Stimulated activated CD4-positive, alpha-beta T cell treated with anti-CD3 and anti-CD28 coated beads, Interleukin-1b, Interleukin-23, amount 100 ng/mL, for 1 hour (primary cell): ENCODE measurements at places on chromosomes 11 and 22.

DNA sequence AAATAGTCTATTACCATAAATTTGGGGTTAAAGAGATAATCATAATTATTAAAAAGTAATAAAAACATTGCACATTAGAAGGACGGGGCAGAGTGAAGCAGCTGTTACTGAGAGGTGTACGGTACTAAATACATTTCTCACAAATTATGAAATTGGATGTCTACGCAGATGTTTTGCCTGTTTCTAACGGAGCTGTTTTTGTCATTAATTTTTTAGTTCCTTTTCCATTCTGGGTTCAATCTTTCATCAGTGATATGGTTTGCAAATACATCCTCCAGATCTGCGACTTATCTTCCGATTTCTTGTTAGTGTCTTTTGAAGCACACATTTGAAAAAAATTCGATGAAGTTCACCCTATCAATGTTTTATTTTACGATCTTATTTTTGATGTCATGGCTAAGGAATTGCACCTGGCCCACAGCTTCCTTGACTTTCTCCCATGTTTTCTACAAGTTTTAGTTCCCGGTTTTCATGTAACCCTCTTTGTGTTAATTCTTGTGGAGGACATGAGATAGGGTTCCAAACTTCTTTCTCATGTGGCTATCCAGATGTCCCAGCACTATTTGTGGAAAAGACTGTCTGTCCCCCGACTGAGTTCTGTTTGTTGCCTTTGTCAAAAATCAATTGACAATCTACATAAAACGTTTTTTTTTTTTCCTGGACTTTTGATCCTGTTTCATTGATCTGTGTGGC is 21.3 kb upstream of the KRTAP5-6 start:
- DNase-seq, result no peak

- no peak for DNase-seq
Measured at GRCh38 chr11:134537296-134537695, 125.3 kb upstream of the B3GAT1 start.

DNA sequence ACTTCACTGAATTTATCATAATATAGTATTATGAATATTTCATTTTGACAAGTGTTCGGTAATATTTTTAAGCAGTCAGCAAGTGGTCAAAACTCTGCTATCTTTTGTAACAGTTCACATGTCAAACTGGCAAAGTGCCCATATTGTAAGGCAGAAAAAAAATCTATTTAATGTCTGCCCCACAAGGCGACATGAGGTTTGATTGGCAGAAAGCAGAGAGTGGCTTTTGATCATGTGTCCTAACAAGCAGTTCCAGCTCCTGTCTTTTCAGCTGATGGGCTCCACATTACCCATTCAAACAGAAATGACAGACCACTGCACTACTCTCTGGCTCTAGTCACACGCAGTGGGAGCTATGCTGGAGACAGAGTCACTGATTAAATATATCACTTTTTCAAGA is 59.0 kb downstream of the SOX6 start:
- DNase-seq, result no peak

- DNase-seq, result no peak
Measured at GRCh38 chr11:75273411-75274391, 33.1 kb downstream of the TPBGL start.

DNA sequence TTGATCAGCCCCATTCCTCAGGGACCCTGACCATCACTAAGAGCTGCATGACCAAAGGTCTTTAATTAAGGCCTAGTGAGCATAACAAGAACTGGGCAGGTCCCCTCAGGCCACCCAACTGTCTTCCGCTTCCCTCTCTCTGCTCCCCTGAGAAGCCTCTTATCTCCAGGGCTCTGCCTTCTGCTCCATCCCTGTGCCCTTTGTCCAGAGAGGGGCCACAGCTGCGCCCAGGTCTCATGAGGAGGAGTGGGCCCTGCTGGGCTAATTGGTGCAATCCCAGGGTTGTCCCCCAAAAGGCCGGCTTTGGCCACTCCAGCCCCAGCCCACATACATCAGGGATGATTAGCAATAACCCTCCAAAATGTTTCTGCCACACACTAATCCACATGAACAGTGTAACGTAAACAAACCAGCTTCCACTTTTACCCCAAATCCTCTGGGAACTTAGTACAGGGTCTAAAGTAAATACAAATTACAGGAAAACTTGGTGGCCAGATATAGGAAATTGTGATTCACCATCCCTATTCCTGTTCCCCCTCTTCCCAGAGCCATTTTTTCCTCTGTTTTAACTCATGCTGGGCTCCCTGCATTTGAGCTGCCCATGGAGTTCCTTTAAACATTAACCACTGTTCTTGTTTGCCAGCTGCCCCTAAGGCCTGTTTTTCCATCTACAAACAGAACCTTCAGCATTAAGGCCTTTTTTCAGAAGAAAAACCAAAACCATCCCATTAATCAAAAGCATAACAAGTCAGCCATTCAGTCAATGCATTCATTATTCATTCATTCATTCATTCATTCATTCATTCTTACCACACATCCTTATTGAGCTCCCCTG is 34.6 kb upstream of the CAVIN3 start:
- no peak for DNase-seq

DNA sequence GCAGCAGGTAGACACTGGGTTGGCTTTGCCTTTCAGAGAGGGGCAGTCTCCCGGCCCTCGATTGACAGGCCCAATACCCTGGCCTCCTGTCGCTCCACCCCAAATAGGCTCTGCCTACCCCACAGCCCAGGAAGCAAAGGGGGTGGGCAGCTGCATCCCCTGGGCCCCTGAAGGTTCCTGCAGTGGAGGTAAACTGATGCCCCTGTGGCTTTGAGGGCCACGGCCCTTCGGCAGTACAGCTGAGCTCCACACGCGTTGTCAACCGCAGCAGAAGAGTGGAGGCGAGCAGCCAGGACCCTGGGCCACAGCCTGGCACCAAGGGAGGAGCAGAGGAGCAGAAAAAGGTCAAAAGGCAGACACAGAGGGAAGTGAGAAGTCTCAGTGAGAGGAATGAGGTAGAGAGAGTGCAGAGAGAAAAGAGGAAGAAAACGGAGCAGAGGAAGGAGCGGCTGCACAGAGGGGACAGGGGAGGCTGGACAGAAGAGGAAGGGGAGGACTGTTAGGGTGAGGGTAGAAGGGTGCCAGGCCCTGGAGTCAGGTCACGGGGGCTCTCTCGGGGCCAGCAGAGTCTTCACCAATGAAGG is 64.0 kb downstream of the SLC22A12 start:
- DNase-seq, result no peak

DNA sequence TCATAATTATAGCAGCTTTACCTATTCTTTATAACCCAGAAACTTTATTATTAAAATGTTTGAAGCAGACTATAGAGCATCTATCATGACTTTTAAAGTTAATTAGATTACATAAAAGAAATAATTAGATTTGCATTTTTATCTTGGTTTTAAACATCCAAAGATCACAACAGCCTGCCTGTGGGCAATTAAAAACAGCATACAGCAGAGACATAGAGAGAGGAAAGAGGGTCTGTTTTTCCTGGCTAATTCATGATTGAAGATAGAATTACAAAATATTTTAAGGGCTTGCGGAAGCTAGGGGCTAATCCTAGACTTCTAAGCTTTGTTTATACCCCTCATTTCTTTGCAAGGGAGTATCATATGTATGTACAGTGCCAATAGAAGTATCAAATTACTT is 178.1 kb downstream of the SOX6 start:
- no peak for DNase-seq

DNA sequence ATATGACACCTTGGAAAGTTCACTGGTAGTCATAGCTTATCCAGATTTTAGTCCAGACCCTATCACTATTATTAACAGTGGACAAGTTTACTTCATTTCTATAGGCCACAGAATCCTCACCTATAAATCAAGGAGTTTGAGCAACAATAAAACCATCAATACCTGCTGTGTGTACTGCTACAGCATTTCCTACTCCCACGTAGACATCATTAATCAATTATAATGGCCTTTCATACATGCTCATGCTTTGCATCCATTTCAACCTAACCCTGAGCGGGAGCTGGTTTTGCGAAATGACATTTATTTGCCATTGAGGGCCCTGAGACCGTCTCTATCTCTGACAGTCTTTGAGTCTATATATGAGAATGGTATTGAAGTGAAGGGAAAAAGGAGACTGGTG is 312.3 kb downstream of the FAT3 start:
- no peak for DNase-seq

- no peak for DNase-seq
Measured at GRCh38 chr22:50206599-50206998, 5.8 kb downstream of the SELENOO start.

DNA sequence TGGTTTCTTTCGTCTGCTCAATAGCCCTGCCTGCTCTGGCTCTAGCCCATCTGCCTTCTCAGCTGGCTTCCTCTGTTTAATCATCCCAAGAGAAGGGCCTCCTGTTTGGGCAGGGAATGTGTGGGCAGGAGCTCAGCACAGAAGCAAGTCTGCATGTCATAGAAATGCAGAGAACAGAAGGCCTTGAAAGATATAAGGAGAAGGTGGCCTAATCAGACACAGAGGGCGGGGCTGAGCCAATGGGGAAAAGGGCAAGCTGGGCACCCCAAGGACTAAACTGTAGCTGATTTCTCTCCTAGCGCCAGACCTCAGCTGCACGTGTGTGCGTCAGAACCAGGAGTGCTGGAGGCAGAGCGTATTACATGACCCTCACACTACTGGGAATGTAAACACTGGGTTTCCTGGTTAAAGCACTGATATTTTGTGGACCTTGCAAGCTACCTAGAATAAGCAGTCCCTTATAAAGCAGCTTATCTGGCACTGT is 7.6 kb upstream of the CCKBR start:
- DNase-seq, result no peak

GRCh38 chr11:115695677-115696364 is 191.6 kb upstream of the CADM1 start:
- no peak for DNase-seq

DNA sequence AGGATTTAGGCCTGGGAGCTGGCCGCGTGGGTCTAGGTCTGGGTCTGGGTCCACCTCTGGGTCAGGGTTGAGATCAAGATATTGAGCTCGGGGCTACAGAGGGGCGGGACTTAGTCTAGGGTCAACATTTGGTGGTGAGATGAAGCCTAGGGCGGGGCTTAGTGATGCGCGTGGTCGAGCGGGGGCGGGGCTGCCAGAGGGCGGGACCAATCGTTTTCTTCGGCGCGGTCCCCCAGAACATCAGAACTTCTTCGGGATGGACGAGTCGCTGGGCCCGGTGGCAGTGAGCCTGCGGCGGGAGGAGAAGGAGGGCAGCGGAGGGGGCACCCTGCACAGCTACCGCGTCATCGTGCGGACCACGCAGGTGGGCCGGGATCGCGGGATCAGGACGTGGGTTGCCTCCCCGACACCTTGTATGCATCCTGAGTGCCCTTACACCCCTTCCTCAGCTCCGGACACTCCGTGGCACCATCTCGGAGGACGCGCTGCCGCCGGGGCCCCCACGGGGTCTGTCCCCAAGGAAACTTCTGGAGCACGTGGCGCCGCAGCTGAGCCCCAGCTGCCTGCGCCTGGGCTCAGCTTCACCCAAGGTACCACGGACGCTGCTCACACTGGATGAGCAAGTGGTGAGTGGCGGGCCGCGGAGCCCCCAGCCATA is 4.2 kb downstream of the SIPA1 start:
- DNase-seq, result no peak

DNA sequence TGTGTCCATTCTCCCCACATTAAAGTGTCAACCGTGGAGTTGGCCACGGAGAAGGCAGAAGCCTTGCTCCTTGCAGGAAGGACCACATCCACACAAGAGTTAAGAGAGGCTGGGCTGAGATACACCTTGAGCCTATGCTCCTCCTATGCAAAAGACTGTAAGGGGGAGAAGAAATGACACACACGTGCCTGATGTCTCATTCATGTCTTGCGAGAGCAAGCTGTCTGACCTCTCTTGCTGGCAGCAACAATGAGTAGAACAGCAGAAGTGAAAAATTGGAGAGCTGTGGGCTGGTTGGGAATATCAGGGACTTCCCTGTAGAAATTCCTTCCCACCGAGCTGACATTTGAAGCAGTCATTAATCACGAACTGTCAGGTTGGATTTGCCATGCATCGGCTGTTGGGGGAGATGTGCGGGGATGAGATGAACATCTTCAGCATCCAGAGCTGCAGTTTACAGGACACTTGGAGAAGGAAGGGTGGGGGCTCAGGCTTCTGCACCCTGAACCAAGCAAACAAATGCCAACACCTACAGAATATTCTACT is 139.3 kb downstream of the MYO18B start:
- no peak for DNase-seq

DNA sequence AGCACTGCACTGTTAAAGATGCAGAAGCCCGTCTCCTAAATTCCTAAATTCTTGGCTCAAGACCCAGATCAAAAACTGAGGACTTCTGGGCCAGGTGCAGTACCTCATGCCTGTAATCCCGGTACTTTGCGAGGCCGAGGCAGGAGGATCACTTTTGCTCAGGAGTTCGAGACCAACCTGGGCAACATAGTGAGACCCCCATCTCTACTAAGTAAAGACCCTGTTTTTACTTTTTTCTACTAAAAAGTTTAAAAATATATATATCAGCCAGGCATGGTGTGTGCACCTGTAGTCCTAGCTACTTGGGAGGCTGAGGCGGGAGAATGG is 29.7 kb downstream of the PDGFB start:
- no peak for DNase-seq

GRCh38 chr11:89490602-89490980 is 584 bp downstream of the NOX4 start:
- DNase-seq, result no peak

GRCh38 chr11:76280151-76280881 is 74.0 kb upstream of the WNT11 start:
- no peak for DNase-seq
